ENCODE measurements at places on chromosomes 12 and 14.
A peak's percentile ranks its signal among the peaks of the same experiment; 100 is the strongest.

DNA sequence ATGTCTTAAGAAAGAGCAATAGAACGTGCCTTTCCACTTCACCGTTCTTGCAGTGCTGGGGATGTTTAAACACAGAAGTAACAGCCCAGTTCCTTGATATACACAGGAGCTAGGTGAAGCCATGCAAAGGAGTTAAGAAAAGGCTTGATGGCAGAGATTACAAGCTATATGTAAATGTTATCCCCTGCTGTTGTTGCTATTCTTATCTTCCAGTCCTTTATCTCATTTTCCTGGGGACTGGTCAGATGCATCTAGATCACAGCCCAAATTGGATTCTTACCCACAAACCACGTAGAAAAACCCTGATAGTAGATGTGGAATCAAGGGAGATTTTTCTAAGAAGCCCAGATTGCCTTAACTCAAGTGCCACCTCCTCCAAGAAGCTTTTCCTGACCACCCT lies 5.5 kb downstream of the ASCL1 start:
- no peak for DNase-seq

GRCh38 chr12:109947521-109947920 lies 47.4 kb downstream of the TCHP start:
- DNase-seq: no peak

GRCh38 chr12:108409481-108409880 lies 70.4 kb upstream of the CMKLR1 start:
- DNase-seq: no peak

- peak; percentile 88 for DNase-seq
Observed at GRCh38 chr12:57744194-57744776, 554 bp upstream of the TSPAN31 start.

DNA sequence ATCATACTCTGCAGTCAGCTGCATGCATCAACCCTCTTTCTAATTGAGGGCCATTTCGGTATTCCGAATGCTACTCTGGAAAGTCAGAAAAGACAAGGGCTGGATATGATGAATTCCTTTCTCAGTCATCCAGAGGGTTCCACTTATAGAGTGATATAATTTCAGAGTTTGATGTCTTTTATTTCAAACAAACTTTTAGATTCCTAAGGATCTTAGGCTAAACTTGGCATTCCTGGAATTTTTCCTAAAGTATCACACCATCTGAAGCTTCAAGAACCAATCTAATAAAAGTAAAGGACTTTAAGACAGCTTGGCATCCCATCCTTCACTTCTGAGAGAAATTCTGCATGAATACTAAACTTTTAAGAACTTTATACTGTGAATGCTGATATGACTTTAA lies 69.3 kb upstream of the KCNJ8 start:
- DNase-seq: no peak

DNA sequence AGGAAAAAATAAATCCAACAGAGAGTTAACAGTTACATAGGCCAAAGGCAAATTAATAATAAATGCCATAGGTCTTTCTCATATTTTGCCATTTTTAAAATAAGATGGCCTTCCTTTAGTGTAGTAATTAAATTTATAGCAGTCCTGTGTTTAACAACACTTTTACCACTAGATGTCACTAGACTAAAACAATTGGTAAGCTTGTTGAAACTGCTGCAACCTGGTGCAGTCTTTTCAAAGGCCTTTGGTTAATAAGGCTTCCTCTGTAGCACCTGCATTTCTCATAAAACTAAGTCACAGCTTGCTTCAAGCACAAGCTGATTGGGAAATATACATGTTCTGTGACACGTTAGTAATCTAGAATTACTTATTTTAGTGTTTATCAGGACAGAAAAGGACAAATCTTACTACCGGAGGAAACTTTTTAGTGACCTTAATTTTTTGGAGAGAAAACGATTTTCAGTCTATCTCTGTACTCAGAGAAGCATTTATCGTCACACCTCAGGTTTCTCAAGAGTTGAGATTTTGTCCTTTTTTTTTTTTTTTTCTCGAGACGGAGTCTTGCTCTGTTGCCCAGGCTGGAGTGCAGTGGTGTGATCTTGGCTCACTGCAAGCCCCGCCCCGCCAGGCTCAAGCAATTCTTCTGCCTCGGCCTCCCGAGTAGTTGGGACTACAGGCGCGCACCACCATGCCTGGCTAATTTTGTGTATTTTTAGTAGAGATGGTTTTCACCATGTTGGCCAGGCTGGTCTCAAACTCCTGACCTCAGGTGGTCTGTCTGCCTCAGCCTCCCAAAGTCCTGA lies 20.0 kb downstream of the BORCS5 start:
- peak; percentile 51 for DNase-seq
